ENCODE measurements at places on chromosomes 7 and 10. TPM values are rescaled to one million over a fixed set of nuclear protein-coding genes. Genes with fewer than 3 reads are reported as not detected.

DNA sequence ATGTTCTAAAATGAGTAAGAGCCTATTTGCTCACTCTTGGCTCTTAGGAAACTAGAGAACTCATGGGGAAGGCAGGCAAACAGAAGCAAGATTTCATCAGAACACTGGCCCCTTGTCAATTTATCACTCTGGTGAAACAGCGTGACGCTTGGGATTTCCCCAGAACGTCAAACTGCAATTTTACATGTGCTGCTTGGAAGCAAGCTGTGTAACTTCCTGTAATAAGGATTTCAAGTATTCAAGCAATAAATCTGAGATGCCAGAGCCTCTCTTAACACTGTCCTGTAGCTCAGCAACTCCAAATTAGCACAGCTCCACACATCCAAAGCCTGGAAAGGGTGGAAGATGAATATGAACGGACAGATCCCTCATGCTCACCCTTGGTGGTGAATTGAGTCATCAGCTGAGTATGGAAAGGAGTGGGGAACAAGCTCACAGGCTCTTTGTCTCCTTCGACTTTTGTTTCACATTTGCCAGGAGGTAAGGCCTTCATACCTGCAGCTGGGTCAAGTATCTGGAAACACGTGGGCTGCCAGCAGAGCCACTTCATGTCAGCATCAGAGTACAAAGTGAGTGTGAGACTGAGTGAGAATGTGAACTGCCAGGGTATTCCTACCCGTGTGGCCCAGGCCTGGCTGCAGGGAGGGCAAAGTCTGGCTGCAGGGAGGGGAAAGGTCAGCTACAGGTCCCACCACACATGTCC, 140.4 kb upstream of the NAMPT start:
- no peak for DNase-seq

GRCh38 chr10:72418679-72419078, 64.0 kb upstream of the DNAJB12 start:
- no peak for DNase-seq

DNA sequence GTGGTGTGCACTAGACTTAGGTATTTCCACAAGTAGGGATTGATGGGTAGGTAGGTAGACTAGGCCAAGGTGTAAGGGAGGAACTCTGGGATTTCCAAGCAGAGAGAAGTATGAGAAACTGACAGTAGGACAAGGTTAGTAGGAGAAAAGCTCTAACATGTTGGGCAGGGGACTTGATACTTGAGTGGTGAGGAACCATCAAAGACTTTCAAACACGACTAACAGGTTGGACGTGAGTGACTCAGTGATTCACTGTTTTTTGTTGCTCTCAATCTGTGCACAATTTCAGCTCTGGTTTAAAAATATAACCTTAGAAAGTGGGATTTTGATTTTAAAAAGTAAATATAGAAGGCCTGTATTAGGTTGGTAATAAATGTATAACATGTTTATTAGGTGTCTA, 44.4 kb downstream of the KLHDC10 start:
- DNase-seq: no peak

GRCh38 chr10:64265961-64266360, 744.8 kb downstream of the REEP3 start:
- no peak for DNase-seq

DNA sequence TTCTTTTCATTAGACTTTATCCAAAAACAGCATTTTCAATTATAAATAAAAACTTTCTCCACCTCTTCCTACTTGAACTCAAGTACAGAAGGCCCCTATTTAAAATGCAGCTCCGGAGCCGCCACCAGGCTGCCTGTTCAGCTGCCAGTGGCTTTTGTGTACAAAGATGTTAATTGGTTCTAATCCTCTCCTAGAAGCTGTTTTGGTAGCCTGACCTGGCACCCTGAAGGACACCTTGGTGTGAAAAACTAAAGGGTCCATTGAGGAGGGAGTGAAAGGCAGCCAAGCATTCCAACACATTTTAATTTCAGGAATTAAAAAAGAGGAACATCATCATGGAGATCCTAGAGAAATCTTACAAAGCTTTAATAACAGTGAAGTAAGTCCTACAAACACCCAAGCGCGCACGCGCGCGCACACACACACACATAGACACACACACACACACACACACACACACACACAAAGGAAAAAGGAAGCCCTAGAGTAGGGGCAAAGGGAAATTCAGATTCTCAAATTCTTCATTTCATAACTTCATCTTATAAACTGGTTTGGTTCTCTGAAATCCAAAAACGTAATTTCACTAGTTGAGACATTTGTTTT, 41.4 kb downstream of the VAX1 start:
- no peak for DNase-seq

ZNF746 gene
- total RNA-seq: 32.0 TPM

CNPY1 gene
- total RNA-seq: not detected

TMEM176A gene
- total RNA-seq: 39.4 TPM
